ENCODE measurements at places on chromosomes 4 and X.

DNA sequence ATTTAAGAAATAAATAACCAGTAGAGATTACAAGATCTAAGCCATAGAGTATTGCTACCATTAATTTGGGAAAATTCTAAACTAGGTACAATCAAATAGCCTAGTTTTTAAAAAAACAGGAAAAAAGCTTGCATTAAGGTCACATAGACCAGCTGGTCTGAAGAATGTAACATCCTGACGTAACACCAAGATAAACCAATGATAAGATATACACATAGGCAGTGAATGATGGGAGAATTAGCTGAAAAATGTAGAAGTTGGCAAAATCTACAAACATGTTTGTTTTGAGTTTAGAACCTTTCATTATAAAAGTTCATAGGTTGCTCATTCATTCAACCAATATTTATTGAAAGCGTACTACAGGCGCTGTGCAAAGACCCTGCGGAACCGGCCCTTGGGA, 120.0 kb downstream of the SH3RF1 start:
- no peak for DNase-seq

- DNase-seq: no peak
These were observed 19.0 kb downstream of the GAB1 start for GRCh38 chr4:143355540-143356217.

DNA sequence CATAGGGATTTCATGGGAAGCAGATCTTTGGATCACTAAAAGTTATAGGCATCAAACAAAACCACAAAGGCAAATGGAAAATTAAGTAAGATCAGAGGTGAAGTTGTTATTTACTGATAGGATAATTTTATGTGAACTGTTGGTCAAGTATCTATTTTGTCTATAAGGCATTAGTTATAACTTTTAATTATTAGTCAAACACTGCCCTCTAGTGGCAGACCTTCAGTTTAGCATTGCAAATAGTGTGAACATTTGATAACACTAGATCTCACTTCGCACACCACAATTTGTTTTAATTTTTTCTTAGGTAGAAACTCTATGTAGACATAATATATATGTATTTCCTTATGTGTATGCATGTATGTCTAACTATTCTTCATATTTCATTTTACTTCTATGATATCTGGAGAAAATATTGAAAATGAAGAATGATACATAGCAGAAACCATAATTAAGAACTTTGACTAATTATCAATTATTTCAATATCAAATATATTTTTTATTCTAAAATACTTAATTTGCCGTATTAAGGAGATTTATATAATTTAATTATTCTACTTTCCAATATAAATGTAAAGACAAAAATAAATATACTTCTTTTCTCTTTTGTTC, 214.5 kb upstream of the TACR3 start:
- peak; percentile 76 for DNase-seq

GRCh38 chrX:2628751-2629315, 62.3 kb upstream of the CD99 start:
- no peak for DNase-seq

DNA sequence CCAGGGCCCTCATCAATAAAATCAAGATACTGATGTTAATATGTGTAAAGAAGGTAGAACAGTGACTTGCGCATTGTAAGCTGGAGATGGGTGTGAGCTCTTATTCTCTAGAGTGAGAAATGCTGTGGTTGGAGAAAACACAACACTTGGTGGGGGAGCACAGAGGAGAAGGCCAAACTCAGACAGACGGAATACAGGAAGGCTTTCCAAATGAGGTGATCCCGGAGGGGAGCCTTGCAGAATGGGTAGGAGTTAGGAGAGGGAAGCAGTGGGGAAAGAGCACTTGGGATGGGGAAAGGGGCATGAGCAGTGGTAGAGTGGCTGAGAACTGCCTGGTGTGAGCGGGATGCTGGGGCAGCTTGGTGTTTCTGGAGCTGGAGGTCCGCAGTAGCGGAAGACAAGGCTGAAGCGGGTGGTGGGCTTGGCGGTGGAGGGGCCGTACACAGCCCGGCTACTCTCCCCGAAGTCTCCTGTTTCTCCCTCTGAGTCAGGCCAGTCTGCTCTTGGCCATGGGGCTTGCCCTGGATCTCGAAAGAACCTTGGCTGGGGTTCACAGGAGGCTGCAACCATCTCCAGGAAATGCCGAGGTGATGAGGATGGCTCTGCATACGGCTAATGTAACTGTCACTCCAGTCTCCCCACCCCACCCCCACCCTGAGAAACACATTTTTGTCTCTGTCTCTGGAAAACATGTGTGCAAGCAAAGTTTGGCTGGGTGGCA, 11.3 kb upstream of the PLAC1 start:
- DNase-seq: no peak

- DNase-seq: no peak
These were observed 389.9 kb upstream of the EMCN start for GRCh38 chr4:100907465-100908454.

DNA sequence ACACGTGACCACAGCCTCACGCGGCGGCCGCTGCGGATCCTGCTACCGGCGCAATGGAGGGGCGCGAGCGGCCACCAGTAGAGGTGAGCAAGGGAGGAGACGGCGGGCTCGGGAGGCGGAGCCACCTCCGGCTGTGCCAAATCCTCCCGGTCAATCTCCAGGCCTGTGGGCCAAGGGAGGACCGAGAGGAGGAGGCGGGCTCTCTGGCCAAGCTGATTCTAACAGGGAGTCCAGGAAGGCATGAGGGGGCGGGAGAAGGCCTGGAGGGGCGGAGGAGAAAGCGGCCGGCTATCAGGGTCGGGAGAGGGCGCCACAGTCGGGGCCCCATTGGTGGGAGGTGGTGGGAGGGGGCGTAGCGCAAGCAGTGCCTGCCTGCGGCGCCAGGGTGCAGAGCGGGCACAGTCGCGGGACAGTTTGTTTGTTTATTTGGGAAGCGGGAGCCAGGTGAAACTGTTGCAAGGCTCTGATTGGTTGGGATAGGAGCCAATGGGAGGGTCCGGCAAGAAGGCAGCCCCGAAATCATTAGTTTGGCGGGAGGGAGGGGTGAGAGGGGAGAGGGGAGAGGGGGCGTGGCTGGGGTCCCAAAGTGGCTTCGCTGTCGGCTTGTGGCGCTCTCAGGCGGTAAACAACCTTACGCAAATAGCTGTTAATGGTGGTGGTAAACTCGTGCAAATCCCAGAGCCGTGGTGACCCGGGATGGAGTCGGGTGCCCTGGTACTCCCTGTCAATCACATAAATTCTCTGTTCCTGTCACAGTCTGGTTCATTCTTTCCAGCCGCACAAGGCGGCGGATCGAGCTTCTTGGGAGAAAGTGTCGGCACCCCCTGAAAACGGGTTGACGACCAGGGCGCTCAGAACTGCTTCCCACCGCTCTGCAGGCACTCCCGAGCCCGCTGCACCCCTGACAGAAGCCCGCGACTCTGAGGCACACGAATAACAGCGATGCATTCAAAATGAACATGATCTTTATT, at the start of gene IRS4:
Gene IRS4 (minus strand): TSS at position 55 of the 971 bp plus-strand sequence.
- no peak for DNase-seq

- peak; percentile 40 for DNase-seq
These were observed 10.2 kb downstream of the HNRNPH2 start for GRCh38 chrX:101417981-101418841.

- no peak for DNase-seq
These were observed 101.6 kb downstream of the FAM193A start for GRCh38 chr4:2637956-2638552.

DNA sequence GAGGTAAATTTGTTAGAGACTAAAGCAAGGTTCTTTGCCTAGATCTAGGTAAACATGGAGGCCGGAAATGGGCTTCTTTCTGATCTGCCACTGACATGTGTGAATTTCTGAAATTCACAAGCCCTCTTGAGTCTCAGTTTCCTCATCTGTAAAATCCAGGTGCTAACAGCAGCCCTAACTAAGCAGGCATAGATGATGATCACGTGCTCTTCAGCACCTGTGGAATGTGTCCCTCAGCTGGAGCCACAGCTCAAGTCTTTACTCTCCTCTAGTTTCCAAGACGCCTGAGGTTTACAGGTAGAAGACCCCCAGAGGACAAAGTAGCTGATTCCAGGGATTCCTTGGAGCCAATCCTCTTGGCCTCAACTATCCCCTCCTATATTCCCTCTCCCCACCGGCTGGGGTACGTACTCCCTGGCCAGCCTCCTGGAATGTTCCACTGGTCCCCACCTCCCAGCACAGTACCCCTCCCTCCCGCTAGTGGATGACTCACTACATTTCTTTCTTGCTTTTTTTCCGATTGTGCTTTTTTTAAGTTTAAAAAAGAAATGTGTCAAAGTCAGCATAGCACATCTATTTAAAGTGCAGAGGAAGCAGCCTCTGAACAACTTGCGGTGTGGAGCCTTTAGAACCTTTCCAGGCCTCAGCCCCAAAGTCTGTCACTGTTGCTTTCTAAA, 98.4 kb downstream of the PHKA2 start:
- DNase-seq: no peak

GRCh38 chr4:38082424-38083385, 122.5 kb downstream of the PTTG2 start:
- peak; percentile 97 for DNase-seq

GRCh38 chr4:46124773-46125413, 1.0 kb upstream of the GABRG1 start:
- no peak for DNase-seq

All from inflammatory macrophage treated with lipopolysaccharide for 1 hour (primary cell).